ENCODE measurements at places on chromosomes 5 and 9.

DNA sequence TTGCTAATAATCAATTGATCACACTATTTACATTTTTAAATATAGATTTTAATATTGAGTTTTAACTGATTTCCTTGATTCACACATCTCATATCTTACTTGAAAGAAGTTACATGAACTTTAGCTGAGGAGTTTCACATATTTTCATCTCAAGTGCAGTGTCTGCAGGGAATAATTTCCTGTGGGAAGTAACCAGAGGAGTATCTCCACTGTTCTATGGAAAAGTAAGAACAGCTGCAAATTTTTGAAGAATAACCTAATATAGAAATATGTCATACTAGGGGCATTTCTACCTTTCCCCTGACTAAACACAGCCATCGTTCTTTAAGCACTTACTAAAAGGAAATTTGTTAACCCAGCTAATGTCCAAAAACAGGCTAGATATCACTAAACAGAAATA, 546.4 kb downstream of the EFNA5 start:
- no peak for DNase-seq

- DNase-seq, result no peak
Observed at GRCh38 chr9:128454991-128455390, 815 bp upstream of the ODF2 start.

DNA sequence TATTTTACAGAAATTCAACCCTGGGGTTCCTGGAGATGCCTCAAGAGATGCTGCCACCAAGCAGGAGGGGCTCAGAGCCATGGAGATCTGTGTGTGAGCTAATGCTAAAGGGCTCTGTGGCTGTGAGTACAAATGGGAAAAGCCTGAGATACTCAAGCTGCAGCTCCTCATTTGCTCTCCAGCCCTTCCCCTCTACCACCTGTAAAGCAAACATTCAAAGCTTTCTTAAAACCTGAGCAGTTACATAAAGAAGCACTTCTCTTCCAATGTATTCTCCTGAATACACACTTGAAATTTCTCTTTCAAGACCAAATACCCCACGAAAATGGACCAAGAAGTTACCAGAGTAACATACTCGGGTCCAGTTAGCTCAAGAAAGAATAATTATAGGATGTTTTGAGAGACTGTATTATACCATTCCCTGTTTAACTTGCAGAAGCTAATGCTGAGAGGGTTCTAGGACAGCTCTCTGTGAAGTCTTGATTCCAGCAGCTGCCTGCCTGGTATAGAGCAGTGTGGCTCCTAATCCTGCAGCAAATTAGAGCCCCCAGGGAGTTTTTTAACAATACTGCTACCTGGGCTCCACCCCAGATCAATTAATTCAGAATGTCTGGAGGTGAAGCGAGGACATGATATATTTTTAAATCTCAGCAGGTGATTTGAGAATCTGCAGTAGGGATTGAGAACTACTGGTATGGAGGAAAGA, 21.1 kb downstream of the RGS7BP start:
- no peak for DNase-seq

GRCh38 chr5:170792878-170793277, 9.4 kb downstream of the GABRP start:
- no peak for DNase-seq

- DNase-seq, result no peak
Observed at GRCh38 chr5:135535820-135536801, at the start of gene NEUROG1. Gene NEUROG1, minus strand, starts transcription at chr5:135535964. Its CDS starts 274 bp downstream, at chr5:135535690.

DNA sequence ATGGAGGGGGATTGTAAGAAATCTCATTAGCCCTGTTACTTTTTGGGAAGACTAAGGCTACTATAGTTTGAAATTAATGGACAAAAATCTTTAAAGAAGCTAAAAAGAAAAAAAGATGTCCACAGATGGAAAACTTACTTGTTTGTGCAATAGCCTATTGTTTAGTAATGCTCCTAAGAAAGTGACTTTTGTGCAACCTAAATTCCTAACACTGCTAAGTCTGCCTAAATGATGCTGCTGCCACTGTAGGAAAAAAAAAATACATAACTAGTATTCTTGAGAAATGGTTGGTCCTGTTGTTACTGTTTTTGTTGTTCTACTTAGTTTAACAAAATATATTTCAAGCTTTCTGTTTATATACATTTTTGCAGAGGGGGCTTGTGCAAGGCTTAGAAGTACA, 108.2 kb upstream of the NR3C1 start:
- no peak for DNase-seq

DNA sequence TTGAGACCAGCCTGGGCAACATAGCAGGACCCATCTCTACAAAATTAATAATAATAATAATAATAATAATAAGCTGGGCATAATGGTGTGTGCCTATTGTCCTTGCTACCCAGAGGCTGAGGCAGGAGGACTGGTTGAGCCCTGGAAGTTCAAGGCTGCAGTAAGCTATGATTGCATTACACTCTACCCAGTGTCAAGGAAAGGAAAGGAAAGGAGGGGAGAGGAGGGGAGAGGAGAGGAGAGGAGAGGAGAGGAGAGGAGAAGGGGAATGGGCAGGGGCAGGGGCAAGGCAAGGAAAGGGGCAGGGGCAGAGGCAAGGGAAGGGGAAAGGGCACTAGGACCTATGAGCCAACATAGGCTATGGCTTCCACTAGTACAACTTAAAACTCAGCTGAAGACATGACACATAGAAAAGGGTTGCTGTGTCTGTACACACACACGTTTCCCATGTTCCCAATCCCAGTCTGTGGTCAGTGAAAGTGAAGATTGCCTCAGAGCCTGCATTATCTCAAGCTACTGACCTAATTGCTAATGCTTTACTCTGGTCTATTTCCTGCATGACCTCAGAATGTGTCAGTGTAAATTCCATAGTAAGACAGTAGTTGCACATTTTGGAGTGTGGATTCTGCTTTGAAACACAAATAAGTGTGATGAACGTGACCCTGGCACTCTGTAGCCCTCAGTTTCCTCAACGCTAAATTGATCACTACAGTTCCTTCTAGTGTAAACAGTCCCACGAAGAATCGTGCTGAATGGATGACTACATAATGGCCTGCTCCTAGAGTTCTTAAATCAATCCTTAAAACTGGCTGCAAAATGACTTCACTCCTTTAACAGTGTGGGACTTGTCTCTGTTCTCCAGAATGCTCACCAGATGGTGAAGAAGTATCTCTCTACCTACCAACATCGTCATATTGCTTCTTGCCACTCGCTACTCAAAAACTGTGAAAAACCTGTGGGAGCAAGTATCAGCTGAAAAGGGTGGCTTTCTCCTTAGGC, 497.0 kb downstream of the RAB3C start:
- DNase-seq, result no peak

DNA sequence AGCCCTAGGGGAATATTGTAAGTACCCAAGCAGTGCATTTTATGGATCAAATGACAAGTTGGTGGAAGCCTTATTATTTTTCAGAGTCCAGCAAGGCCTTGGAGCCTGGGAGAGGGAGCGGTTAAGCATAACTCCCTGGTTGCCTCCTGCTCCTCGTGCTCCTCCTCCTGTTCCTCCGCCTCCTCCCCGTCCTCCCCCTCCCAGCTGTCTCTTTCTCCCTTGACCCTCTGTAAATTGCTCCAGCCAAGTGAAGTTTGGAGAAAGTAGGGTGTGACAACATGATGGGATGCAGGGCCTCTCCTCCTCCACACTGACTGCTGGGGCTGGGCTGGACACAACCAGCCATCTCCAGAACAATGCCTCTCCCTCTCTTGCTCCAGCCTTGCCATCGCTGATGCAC, 586.9 kb downstream of the CCDC171 start:
- no peak for DNase-seq

DNA sequence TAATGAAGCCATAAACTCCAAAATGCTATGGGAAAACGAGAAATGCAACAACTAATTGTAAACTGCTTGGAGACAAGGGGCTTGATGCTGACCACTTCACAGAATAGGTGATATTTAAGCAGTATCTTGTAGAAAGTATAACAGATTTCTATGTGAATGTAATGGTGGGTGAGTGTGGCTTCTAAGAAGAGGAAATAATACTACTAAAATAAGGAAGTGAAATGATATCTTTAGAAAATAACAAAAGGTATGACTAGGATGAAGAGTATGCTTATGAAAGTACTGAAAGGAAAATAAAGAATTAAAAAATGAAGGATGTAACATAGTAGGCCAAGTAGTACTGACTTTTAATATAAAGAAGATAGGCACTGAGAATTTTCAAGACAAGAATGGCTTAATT, 94.2 kb downstream of the AGTPBP1 start:
- no peak for DNase-seq

- DNase-seq, result no peak
Observed at GRCh38 chr9:5502553-5502952, 7.8 kb upstream of the PDCD1LG2 start.

- no peak for DNase-seq
Observed at GRCh38 chr5:170294057-170294456, 3.5 kb downstream of the LCP2 start.

DNA sequence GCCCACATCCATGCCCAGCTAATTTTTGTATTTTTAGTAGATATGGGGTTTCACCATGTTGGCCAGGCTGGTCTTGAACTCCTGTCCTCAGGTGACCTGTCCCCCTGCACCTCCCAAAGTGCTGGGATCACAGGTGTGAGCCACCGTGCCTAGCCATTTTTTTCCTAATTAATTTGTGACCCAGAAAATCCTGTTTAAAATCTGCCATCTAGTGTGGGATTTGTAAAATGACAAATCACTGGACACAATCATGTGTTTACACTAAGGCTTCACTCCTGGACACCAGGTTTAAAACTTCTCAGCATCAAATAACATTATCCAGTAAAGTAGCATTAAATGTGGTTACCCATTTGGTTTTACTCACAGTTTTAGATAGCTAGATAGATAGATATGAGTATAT, 18.6 kb upstream of the KDM4C start:
- DNase-seq, result no peak

DNA sequence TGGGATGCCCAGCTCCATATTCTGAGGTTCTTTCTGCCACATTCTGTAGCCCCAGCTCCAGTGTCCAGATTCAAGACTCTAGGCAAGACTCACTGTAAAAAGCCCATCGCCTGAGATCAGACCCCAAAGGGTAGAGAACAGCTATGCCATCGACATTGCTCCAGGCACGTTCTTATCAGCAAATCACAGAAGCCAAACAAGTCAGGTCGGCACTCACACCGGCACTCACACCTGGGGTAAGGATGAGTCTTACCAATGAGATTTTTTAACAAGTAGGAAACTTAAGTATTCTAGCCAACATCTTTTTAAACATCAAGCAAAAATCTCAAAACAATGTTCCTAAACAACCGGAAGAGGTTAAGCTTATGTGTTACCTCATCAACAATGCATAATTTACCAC, 2.4 kb downstream of the CDKN2AIPNL start:
- no peak for DNase-seq

DNA sequence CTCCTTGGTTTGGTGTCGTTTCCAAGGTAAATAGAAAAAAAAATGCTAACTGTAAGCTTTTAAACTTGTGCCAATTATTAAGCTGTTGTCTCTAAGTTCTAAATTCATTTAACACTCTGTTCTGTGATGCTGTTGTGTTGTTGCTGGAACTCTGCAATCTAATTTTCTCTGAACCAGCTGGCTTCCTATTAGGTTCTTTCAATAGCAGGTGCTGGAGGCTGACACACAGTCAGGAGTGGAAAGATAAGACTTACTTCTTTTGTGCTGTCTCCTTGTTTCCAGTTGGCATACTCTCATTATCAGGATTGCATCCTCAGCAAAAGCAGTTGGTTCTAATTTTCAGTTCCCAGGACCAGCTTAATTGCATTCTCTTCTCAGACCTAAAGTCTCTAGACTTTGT, 1252.6 kb upstream of the NUDT12 start:
- no peak for DNase-seq

GRCh38 chr5:142816531-142817430, 46.6 kb downstream of the ARHGAP26 start:
- no peak for DNase-seq

- no peak for DNase-seq
Observed at GRCh38 chr9:129696944-129697655, 31.7 kb downstream of the PRRX2 start.

DNA sequence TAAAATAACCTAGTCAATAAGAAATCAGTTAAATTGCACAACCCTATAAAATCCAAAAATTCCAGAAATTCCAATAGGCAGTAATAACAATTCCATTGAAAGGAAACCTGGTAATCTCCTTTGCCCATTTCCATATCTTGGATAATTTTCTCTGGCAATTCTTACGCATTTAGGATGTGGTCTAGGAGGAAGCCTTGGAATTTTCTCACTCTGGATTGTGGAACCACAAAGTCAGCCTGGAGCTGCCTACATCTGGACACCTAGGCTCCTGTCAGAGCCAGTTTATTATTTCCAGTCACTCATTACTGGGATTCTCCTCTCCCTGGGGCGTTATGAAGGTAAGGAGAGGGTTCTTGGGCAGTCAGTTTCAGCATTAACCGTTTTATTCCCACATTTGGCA, 40.3 kb upstream of the GNE start:
- DNase-seq, result no peak

GRCh38 chr5:8908055-8908683, 637.7 kb downstream of the SEMA5A start:
- no peak for DNase-seq

DNA sequence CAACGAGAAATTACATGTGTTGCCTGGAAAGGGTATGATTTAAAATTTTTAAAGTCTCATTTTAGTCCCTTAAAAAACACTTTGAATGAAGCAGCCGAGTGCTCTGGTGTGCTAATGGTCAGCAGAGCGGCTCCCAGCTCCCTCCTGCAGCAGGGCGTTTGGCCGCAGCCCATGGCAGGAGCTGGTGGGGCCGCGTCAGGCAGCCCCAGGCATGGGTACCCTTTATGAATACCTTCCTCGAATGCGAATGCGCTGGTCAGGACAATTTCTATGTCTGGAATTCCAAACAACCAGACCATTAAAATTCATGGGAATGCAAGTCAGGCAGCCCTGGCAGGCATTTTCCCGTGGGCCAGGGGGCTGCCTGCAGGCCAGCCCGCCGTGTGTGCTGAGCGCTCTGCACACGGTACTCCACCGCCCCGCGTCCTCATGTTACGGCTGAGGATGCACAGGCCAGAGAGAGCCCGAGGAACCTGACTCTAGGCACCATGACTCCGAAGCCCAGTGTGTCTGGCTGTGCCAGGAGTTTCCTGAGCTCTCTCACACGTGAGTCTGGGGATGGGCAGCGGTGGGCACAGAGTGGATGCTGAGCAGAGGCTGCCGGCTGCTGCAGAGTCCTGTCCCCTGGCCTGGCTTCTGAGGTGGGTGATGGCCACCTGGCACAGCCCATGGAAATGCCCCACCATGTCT, 123.7 kb downstream of the WNK2 start:
- no peak for DNase-seq

DNA sequence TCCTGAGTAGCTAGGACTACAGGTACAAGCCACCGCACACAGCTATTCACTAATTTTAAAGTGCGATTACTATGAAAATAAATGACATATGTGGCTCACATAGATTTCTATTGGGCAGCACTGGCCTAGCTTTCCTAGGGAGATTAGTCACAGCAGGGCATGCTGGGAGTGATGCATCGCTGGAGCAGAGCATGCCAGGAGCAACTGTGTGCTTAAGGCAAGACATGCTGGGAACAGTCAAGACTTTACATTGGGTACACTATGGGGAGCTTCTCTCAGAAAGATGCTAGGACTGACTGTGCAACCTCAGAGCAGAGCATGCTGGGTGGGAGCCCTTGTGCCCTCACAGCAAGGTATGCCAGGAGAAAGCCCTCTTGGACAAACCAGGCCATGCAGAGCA, 9.3 kb downstream of the ST6GALNAC6 start:
- no peak for DNase-seq

GRCh38 chr9:99437145-99437544, 215.1 kb downstream of the SEC61B start:
- DNase-seq, result no peak

- no peak for DNase-seq
Observed at GRCh38 chr5:146528236-146528635, 12.2 kb upstream of the GPR151 start.

- DNase-seq, result no peak
Observed at GRCh38 chr5:69033690-69034089, 60.1 kb upstream of the SLC30A5 start.

- no peak for DNase-seq
Observed at GRCh38 chr9:125427556-125427955, 165.9 kb downstream of the GAPVD1 start.
